ENCODE measurements at places on chromosomes 7 and 10. TPM values are rescaled to one million over a fixed set of nuclear protein-coding genes. Genes with fewer than 3 reads are reported as not detected.

DNA sequence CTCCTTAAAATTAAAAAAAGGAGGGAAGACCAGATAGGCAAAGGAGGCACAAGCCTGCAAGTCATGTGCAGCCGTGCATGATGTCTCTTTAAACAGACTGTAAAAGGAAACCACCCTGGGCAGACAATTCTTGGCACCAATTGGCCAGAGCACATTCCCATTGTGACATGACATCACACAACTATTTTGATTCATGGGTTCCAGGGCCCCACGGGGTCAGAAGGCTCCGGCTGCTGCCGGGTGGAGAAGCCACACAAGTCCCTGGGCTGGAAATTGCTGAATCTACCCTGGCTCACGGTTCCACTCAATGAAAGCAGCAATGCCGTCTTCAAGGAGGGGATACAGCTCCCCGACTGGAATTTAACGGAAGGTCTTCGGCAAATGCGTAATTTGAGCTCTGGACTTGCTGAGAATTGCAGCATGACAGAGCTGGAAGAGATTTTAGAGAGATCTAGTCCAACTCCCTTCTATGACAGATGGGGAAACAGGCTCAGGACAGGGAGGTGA lies 140.5 kb downstream of the PRKAG2 start:
- peak; percentile 78 for DNase-seq

GRCh38 chr7:143012409-143012808 lies 14.5 kb downstream of the OR9A2 start:
- no peak for DNase-seq

- no peak for DNase-seq
These were observed 43.9 kb downstream of the STK32C start for GRCh38 chr10:132263866-132264265.

- DNase-seq, result peak; percentile 47
These were observed 765.6 kb upstream of the GHITM start for GRCh38 chr10:83373671-83374070.

DNA sequence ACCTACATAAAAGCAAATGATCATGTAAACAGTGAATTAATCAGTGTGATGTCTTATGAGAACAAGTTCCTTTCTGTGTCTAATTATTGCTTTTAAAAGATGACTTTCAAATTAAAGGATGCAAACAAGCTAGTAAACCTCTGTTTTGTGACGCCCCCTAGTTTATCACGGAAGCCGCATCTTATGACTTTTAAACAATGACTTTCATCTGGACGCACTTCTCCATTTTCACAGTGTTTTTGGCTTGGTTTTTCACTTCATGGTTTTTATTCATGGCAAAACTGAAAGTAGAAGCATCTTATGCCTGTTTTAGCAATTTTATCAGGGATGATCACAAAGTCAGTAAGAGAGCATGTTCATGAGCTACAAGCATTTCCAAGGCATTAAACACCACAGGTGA lies 35.0 kb downstream of the ITGA8 start:
- DNase-seq, result no peak

- no peak for DNase-seq
These were observed 7.0 kb downstream of the MRPL43 start for GRCh38 chr10:100980311-100980710.

Gene NUTM2E
- total RNA-seq, result not detected

Gene JCAD
- 0.21 TPM for total RNA-seq

Gene CYP17A1
- not detected for total RNA-seq
